ENCODE measurements at places on chromosomes 4 and X.
A peak's percentile ranks its signal among the peaks of the same experiment; 100 is the strongest.

- DNase-seq, result no peak
Measured at GRCh38 chrX:70613295-70613694, 168.7 kb downstream of the DLG3 start.

GRCh38 chr4:154740462-154740861 is 3.3 kb upstream of the LRAT start:
- DNase-seq, result no peak

GRCh38 chrX:100600758-100601157 is 16.0 kb downstream of the TNMD start:
- no peak for DNase-seq

GRCh38 chr4:138680256-138680655 is 335.3 kb upstream of the NOCT start:
- DNase-seq, result no peak

DNA sequence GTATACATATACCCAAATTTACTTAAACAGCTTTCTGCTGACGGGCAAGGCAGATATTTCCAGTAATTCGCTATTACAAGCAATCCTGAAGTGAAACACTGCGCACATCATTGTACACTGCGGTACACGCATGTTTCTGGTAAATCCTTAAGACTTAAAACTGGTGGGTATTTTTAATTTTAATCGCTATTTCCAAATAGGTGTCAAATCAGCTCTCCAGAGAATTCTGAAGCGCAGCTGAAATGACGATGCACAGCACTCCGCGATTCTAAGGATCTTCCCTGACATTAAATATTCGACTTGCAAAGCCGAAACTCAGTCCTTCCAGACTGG is 361 bp downstream of the TMEM128 start:
- no peak for DNase-seq

GRCh38 chr4:1082215-1083182 is 30.9 kb downstream of the RNF212 start:
- DNase-seq, result peak; percentile 74

DNA sequence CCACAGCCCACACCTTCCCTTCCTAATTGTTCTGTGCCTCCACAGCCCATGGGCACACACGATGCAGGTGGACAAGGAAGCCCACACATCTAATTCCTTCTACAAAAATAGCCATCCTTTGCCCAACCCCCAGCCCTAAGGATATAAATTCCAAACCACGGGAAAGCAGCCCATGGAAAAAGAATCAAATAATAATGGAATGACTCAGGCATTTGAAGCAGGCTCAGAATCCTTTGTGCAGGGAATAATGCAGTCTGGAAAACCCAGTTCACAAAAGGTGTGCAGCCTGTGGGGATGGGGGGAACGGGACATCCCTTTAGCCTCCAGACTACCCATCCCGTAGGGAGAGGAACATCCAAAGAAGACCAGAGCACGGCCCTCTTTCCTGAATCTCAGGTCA is 342.3 kb upstream of the GALNT7 start:
- DNase-seq, result no peak

DNA sequence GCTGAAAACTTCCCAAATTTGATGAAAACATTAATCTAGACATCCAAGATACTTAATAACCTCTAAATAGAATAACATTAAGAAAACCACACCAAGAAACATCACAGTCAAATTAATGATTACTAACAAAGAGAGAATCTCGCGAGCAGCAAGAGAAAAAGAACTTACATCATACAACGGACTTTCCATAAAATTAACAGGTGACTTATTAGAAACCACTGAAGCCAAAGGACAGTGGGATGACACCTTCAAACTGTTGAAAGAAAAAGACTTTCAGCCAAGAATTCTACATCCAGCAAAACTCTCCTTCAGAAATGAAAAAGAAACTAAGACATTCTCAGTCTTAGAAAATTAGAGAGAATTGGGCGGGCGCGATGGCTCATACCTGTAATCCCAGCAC is 232.0 kb downstream of the SNCA start:
- DNase-seq, result no peak

GRCh38 chr4:111480510-111480909 is 664.7 kb upstream of the FAM241A start:
- no peak for DNase-seq

- DNase-seq, result no peak
Measured at GRCh38 chrX:42680666-42681065, 97.3 kb downstream of the PPP1R2C start.

- no peak for DNase-seq
Measured at GRCh38 chr4:166017804-166018203, 144.8 kb downstream of the TLL1 start.

GRCh38 chr4:7023901-7024300 is 19.3 kb upstream of the TADA2B start:
- no peak for DNase-seq

DNA sequence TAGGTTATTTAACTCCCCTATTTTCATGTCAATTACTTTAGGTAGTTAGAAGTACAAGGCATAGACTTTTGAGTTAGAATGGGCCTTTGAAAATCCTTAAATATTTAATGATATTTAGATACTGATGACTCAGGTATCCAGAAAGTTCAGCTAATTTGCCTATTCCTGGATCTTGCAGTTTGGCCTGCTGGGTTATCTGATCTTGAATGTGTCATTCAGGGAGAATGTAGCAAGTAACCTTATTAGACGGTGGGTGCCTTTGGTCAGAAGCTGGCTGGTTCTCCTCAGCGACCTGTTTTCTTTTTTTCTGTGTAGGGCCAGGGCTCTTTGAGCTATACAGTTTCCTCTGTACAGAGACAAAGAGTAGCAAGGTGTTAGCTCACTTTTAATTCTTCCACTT is 42.0 kb downstream of the MTM1 start:
- DNase-seq, result no peak

GRCh38 chr4:3413675-3414420 is 27.9 kb upstream of the HGFAC start:
- DNase-seq, result no peak

DNA sequence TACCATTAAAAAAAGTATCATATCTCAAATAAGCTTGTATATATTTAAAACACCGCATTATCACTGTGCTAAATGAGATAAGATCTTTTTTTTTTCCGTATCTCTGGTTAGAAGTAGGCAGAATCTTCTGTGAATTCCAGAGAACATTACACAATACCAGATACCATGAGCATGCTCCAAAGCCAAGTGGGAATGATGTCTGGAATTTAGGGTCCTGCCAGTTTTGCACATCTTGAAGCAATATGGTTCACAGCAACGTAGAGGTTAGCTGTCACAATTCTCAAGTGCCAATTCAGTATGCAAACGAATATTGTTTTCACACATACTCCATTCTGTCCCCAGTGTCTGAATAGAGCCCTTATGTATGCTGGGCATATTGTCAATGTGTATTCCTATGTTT is 127.5 kb upstream of the NEIL3 start:
- no peak for DNase-seq

Data from HL-60 (cell line).